Parietal lobe (tissue), 2 donors: ENCODE measurements at places on chromosomes 7 and 10. TPM values are rescaled to one million over a fixed set of nuclear protein-coding genes. Genes with fewer than 3 reads are reported as not detected.

Gene PDZD7
- total RNA-seq, result 12.5 TPM

Gene AOC1
- total RNA-seq, result not detected

Gene LIPM
- total RNA-seq, result not detected

Gene NME8
- not detected for total RNA-seq

Gene CRYGN
- not detected for total RNA-seq

Gene DNAH11
- 3.8 TPM for total RNA-seq

Gene URGCP
- total RNA-seq, result 37.2 TPM

Gene RBM48
- 24.4 TPM for total RNA-seq

Gene GRK5
- 14.7 TPM for total RNA-seq

Gene CYP26C1
- total RNA-seq, result 0.63 TPM

Gene OPN1SW
- not detected for total RNA-seq
